ENCODE measurements at places on chromosomes 2 and 18.
A peak's percentile ranks its signal among the peaks of the same experiment; 100 is the strongest.

GRCh38 chr2:176103194-176103593 is 3.6 kb downstream of the HOXD12 start:
- no peak for DNase-seq

DNA sequence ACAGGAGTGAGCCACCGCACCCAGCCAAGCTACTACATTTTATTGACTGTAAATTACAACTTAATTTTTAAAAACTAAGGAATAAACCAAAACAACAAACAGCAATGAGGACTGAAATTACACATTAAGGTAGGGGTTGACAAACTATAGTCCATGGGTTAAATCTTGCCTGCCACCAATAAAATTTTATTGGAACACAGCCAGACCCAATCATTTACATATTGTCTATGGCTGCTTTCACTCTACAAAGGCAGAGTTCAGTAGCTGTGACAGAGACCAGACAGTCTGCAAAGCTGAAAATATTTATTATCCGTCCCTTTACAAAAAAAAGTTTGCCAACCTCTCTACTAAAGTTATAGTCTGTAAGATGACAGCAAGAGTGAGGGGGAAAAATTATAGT is 24.3 kb upstream of the UGP2 start:
- DNase-seq, result no peak

DNA sequence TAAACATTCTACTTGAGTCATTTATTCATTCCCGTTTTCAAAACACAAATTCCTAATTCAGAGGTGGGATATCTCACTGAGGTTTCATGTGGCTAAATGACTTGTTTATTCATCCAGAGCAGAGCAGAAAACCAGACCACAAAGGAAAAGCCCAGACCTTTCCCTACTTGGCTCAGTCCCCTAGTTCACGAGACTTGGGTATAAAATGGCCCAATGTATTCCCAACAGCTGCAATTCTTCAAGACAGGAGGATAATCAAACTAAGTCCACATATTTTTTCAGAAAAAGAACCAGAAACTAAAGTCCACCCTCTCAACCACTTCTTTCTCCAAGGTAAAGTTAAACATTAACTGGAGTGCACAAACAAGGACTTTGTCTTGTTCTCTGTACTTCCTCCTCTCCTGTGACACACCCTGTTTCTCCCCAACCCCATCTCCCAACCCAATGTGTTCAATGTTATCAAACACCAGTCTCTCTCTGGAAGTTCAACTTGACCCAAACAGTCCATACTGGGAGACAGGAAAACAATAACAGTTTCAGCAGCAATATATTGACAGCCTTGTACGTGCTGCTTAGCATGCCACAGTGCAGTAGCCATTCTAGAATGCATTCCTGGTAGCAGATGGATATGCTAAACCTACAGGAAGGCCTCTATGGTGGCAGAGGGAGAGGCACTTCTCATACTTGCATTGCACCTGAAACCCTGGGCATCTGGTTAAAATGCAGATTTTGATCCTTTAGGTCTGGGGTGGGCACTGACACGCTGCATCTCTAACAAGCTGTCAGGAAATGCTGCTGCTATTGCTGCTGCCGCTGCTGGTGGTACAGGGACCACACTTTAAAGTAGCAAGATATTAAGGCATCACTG is 110.7 kb downstream of the INO80D start:
- no peak for DNase-seq

GRCh38 chr18:4077721-4078120 is 377.4 kb downstream of the DLGAP1 start:
- no peak for DNase-seq

DNA sequence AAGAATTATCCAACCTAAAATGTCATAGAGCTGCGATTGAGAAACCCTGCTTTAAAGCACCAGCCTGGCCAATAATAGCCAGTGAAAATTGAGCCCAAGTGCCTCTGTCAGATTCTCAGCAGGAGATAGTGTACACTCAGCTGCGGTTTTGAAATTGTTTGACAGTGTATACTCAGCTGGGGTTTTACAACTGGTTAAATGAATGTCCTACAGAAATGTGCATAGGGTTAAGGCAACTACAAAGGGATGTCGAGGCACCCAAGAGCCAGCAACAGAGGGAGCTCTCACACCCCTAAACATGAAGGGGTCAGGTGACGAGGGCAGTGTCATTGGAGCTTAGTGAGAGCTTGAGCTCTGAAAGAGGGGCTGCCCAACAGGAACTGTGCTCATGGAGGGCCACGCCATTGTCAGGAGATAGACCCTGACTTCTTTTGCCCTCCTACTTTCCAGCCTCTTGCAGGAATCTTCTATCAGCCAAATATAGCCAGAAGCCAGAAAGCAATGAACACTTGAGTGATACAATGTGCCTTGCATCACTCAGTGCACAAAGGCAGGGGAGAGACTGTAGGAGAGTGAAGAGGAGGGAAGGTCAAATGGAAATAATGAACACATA is 15.1 kb downstream of the ACTG2 start:
- DNase-seq, result peak; percentile 6

DNA sequence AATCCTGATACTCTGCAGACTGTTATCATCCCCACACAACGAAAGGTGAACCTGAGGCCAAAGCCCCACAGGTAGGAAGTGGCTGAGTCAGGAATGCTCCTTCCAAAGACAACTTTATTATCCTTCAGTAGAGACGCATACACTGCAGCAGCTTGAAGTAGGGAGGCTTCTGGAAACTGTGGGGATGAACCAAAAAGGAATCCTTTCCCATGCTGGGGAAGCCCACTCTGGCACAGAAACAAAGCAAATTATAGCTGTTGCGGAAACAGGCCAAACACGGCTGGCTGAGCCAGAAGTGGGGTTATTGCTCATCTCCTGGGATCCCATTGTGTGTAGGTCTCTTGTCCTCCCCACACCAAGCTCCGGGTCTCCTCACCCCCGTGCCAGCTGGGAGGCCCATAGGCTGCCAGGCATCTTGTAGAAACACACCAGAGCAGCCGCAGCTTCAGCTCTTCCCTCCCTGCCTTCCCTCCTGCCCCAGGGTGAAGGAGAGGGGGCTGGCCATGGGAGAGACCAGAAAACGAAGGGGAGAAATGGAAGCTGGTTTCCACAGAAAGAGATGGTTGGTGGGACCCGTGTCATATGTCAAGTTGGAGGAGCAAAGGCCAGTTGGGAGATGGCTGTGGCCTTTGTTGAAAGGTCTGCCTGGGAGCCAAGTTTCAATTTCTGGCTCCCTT is 176.9 kb upstream of the NABP1 start:
- no peak for DNase-seq

- no peak for DNase-seq
Observed at GRCh38 chr2:236752096-236752495, 182.5 kb downstream of the ACKR3 start.

GRCh38 chr18:22932885-22933205 is 283 bp upstream of the RBBP8 start:
- no peak for DNase-seq

DNA sequence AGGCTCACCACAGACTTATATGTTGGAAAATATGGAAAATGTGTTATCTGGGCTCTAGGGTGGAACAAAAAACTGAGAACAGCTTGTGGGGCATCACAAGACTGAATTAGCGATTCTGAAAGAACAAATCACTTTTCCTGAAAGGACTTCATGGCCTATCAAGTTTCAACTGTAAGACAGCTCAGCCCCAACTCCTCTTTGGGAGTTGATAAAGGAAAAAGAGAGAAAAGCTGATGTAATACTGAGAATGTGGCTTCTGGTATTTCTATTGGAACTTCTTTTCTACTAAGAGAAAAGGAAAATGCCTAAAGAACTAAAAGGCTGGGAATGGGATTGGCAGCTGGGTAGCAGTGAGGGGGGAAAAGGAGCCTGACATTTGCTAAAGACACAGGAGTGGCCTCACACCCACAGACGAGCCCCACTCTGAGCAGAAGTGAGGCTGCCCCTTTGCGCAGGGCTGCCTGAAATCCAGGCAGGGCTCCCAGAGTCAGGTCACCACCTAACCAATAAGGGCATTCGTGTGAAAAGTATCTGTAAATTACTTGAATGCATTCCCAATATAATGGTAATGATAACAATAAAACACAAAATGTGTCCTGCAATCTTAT is 75.6 kb downstream of the LRP2 start:
- DNase-seq, result no peak

DNA sequence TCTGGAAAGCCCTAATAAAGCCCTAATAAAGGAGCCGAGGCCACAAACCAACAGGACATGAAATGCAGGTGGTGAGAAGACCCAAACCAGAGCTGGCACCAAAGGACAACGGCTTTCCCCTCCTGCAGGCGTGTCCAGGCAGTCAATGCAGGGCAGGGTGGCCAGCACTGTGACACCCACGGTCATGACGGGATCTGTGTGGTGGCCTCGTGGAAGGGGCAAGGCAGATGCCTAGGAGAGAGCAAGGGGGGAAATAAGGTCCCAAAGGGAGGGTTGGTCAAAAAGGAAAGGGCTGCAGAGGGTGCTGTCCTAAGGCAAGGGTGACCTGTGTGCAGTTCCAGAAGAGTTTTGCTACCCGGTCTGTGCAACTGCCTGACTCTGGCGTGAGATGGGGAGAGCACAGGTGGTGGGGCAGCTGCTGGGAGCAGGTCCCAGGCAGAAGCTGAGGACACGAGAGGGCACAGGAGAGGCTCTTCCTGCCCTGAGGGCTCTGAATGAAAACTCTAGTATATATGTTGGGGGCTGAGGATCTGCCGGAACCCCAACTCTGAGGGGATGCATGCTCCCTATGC is 156.7 kb downstream of the TPO start:
- DNase-seq, result no peak

- DNase-seq, result no peak
Observed at GRCh38 chr18:51132256-51132935, 65.1 kb downstream of the MEX3C start.

- DNase-seq, result no peak
Observed at GRCh38 chr18:49431165-49431962, 29.1 kb downstream of the DYM start.

GRCh38 chr2:143686585-143687164 is 557.5 kb downstream of the ARHGAP15 start:
- DNase-seq, result peak; percentile 55

GRCh38 chr2:39033980-39034379 is 86.9 kb downstream of the SOS1 start:
- DNase-seq, result no peak

DNA sequence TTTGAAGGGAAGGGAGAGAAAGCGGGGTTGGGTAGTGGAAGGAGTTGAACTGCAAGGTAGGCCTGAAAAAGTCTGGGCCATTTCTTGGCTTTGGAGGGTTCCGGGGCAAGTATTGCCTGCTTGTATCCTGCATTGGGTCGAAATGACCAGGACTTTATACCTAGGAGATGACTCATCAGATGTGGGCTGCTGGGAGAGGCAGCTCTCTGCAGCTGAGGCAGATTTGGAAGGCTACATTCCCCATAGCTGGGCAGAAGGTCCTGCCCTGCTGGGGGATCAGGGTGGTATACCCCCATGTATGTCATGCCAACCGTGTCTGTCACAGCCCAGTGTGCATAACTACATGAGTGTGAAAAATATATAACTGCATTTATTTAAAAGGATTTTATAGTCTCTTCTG is 171.8 kb upstream of the SPRED2 start:
- no peak for DNase-seq

GRCh38 chr2:130911482-130911881 is 74.8 kb downstream of the ARHGEF4 start:
- no peak for DNase-seq

DNA sequence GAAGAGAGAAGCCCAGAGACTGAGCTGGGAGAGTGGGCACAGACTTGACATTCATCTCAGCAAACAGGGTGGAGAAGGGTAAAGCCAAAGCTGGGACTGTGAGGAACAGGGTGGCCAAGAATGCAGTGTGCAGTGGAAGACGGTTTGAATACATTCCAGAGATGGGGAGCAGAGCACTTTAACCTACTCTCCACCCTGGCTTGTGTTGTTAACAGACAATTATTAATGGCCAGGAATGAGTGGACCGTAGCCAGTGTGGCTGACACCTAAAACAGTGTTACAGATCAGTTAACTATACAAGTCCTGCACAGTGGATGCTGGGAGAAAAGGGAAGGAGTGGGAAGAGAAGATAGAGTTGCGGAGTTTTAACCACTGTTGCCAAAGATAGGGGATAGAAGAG is 7.4 kb upstream of the NAB1 start:
- DNase-seq, result no peak

- no peak for DNase-seq
Observed at GRCh38 chr18:76720683-76721082, 101.7 kb upstream of the ZNF236 start.

DNA sequence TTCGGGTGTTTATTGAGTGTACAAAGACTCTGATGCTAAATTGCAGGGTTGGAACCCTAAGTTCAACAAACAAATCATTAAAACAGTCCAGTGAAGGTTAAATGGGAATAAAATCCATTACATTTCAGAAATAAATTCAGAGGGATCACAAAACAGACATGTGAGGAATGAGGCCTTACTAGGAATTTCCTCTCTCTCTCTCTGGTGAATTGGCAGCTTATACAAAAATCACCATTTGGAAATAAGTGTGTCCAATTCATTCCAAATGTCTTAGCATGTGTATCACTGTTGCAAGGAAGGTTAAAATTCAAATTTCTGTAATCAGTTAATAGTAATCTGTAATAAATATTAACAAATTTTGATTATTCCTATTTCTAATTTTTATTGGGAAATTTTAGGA is 228.6 kb upstream of the PXDN start:
- no peak for DNase-seq

DNA sequence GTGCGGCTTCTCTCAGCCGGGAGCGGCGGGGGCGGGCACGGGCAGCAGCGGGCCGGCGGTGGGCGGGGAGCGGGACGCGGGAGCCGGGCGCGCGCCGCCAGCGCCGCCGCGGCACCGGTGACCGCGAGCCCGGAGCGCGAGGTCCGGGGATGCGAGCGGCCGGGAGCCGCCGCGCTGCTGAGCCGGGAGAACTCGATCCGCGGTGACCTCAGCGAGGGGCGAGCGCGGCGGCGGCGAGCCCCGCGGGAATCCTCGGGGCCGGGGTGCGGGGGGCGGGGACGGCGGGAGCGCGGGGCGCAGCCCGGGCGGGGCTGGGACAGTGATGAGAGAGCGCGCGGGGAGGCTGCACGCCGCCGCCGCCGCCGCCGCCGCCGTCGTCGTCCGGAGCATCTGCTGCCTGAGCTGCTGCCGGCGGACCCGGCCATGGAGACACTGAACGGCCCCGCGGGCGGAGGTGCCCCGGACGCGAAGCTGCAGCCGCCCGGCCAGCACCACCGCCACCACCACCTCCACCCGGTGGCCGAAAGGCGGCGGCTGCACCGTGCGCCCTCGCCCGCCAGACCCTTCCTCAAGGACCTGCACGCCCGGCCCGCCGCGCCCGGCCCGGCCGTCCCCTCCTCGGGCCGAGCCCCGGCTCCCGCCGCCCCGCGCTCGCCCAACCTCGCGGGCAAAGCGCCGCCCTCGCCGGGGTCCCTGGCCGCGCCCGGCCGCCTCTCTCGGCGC is at the start of gene MTCL1:
TSS of gene MTCL1 (plus strand) at position 319 of the 723 bp plus-strand sequence. CDS start at position 424, 105 bp downstream.
- DNase-seq, result no peak

DNA sequence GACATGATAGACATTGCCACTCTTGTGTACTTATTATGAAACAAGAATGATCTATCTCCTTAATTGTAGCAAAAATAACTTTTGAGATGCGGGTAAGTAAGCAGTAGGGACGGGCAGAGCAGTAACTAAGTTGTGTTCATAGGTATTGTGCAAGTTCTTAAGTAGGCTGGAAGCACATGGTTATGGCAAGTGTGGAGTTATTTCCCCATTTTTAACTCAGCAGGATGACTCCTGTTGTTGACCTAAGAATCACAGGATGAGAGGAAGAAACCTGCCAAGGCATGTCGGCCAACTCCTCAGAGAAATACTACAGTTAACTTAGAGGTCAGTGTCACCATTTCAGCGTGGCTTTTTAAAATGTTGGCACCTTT is 51.1 kb upstream of the FN1 start:
- no peak for DNase-seq

All from midbrain (tissue), 1 donor.